ENCODE measurements at places on chromosomes 2 and 18.

DNA sequence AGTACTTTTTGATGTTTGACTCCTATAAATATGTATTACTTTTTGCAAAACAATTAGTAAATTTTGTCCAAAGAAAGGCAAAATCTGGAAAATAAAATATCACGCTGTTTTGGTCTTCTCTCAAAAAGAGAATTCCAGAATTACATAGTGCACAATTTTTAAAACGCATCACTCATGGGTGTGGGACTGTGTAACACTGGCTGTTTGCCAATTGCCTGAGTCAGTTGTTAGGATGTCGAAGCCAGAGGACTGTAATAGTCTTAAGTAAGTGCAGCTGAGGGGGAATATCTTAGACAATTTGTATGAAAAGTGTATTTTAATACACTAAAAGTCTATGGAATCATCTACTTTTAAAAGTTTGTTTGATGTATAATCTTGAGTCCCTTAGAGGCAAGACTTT is 24.1 kb upstream of the EPHA4 start:
- DNase-seq, result no peak

DNA sequence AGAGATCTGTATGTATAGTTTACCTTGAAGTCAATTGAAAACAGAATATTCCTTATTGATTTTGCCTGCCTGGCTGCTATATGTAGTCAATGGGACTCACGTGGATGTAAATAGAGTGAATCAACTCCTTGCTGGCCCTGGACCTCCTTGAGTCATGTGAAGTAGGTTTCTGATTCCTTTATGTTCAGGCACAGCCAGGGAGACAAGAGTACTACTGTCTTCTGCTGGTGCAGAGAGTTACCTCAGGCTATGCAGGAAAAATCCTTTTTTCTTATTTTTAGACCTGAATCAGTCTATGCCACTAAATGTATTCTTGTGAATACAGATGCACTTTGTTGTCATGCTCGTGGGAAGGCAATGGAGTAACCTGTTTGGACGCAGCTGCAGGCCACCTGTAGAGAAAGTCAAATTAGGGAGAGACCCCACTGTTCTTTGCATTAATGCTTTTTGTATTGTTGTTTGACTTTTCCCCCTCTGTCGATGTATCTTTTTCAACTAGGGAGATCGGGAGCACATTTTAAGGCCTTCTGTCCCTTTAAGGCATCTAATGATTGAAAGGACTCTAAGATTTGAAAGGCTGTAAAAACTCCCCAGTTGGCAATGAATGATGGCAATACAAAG is 473.9 kb downstream of the ARHGAP15 start:
- DNase-seq, result no peak

- DNase-seq, result no peak
Observed at GRCh38 chr2:29182920-29183319, 67.7 kb downstream of the CLIP4 start.

GRCh38 chr2:69589973-69590652 is 53.4 kb downstream of the AAK1 start:
- DNase-seq, result no peak

- DNase-seq, result no peak
Observed at GRCh38 chr18:77052297-77052982, 80.1 kb downstream of the MBP start.

- no peak for DNase-seq
Observed at GRCh38 chr2:185970148-185970852, 231.7 kb downstream of the FSIP2 start.

DNA sequence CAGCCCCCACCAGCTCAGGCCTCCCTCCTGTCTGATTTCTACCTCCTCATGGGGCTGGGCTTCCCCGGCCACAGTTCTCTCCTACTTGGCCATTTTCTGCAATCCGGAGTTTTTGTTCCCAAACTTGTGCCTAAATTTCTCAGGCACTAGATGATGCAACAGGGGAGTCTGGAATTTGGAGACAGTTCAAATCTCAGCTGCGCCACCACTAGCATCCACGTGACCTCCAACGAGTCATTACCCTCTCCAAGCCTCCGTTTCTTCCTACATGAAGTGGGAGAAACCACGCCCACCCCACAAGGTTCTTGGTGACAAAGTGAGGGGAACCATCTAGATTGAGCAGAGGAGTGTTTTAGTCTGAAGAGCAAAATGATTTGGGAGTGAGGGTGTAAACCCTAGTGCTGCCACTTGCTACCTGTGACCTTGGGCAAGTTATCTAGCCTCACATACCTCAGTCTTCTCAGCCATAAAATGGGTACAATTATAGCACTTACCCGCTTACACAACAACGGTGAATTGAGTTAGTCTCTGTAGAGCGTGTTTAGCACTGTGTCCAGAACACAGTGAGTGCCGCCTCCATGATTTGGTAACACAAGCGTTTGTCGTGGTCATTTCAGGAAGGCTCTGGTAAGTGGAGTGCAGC is 61.4 kb upstream of the ASAP2 start:
- no peak for DNase-seq

GRCh38 chr2:127893494-127893893 is 7.7 kb upstream of the AMMECR1L start:
- no peak for DNase-seq

- DNase-seq, result no peak
Observed at GRCh38 chr2:132426033-132426432, 9.4 kb downstream of the GPR39 start.

DNA sequence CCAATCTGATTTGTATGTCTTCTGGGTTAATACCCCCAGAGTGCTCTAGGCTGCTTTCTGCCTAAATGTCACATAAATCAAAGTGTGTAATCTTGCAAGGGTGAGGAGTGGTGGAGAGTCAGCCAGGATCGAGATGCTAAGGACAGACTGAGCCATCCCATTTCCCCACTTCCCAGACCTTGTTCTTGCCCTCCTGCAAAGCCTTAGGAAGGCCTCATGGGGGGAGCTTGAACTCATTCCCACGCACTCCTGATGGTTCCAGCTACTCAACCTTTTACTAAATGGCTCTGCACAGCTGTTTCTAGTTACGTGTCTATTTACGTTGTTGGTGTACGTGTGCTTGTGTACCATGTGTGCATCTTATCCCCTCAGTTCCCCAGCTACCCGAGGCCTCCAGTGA is 423.6 kb upstream of the TNP1 start:
- no peak for DNase-seq

DNA sequence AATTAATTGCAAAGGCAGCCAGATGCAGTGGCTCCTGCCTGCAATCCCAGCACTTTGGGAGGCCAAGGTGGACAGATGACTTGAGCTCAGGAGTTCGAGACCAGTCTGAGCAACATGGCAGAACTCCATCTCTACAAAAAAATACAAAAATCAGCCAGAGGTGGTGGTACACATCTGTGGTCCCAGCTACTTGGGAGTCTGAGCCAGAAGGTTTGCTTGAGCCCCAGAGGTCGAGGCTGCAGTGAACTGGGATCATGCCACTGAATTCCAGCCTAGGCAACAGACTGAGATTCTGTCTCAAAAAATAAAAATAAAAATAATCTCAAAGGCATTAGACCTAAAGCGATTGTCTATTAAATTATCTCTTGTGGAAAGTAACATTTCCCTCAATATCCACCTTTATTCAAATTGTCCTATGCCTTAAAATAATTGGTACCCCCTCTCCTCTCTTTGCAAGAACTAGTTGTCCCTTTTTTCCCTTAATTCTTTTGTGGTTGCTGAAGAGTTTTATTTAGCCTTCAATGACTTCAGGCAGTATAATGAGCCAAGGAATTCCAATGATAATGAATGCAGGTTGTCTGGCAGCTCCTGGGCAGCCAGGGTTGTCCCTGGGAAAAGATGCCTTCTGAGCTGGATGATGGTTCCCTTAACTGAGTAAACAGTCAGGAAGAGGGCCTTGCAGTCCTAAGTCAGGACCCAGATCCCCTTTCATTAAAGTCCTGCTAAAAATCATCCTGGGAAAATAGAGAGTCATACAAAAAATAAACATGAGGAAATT is 32.2 kb downstream of the GPR75 start:
- DNase-seq, result no peak

GRCh38 chr2:230007931-230008707 is 60.6 kb downstream of the SLC16A14 start:
- peak; percentile 82 for DNase-seq

DNA sequence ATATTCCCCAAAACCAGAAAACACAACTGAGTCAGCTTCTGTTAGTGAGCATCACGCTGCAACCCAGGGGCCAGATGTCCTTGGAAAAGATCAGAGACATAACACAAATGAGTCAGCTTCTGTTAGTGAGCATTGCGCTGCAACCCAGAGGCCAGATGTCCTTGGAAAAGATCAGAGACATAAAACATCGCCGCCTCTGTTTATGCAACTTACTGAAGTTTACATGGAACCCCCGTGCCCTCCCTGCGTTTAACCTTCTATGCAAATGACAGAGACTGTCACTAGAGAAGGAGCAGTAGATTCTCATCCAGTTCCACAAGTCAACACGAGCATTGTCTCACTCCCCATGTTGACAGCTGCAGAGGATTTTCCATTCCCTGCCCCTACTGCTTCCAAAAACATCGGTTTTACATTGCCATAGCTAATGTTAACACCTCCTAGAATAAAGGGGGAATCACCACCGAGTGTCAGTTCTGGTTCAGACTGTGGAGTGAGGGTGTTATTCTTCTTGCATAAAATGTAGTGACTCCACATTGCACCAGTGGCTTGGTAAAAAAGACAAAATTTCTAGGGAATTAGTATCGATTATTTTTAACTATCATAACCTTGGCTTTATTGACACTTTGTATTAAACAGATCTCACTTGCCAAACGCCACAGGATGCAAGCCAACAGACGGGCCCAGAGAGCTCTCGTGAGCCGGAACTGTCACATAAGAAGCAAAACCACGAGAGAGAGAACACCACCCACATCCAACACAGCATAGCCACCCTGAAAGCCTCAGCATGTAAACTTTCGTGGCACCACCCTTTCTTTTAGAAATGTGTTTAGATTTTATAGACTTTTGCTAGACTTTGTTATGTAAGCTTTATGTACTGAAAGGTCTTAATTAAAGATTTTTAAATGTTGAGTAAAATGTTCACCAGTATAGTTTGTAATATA is 87.7 kb downstream of the SH3YL1 start:
- peak; percentile 19 for DNase-seq

DNA sequence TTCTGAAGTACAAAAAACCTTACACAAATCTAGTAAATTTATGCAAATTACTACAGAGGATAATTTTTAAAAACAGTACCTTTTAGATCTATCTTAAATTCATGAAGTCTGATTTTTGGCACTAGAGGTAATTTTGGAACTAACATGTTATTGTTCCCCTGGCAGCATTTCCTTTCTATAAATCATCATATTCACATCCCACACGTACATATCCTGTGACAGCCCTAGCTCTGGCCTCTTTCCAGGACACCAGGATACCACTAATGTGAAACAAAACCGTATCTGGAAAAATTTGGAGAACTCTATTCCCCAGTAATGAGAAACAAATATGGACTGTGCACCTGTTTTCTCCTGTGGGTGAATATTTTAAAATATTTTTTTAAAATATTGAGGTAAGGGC is 14.0 kb upstream of the BIRC6 start:
- no peak for DNase-seq

GRCh38 chr2:133887676-133888040 is 319.4 kb upstream of the NCKAP5 start:
- DNase-seq, result no peak

DNA sequence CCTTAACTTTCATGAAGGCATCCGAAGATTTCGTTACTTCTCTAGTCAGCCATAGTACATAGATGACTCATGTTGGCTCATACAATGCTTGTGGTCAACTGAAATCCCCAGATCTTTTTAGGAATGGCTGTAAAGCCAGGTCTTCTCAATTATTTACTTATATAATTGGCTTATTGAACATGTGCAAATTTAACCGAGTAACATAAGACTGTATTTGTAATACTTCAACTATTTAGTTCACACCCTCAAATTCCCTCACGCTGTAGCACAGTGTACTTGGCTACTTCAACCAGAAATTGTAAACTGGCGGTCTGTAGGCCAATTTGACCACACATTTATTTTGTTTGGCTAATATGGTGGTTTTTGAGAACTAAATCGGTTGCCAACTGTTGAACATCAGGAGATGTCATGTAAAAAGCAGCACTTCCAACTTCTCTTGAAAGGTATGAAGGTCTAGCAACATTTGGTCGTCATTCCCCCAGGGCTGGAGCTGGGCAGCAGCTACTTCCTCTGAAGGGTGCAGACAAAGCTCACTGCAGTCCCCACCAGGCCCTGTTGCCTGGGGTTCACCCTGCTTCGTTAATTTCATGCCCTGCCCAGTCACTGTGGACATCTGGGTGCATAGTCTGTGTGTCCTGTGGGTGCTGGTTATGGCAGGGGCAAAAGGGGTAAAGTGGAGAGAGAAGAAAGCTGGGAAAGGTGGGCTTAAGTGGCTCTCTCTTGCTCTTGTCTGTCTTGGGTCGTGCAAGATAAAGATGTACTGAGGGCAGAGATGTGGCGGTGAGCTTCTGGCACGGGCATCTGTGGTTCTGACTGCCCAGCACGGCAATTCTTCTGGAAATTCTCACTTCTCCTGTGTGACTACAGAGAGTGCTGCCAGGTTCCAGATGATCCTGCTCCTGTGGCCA is 3.2 kb upstream of the SH3RF3 start:
- no peak for DNase-seq

DNA sequence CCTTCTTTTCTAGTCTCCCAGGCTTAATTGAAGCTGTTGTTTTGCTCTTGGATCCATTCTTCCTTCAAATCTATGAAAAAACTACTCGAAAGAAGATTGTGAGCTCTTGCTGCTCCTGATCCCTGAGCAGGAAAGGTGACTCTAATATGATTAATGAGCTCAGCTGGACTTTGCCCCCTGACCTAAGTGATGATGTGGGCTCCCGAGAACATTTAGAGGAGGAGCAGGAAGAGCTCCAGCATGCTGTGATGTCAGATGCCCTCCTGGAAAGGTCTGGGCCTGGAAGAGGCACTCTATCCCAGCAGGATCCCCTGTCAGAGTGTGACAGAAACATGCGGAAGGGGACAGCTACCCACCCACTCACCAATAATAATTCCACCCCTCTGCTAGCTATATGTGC is 117.9 kb upstream of the PELI1 start:
- no peak for DNase-seq

GRCh38 chr2:218517434-218518206 is 50.5 kb downstream of the USP37 start:
- DNase-seq, result no peak

Measured in activated CD4-positive, alpha-beta T cell treated with anti-CD3 and anti-CD28 coated beads, Interleukin-2, amount 50 U/mL, for 4 hours (primary cell).